LoVo (cell line): ENCODE measurements at places on chromosomes 7 and 10.
A peak's percentile ranks its signal among the peaks of the same experiment; 100 is the strongest.

DNA sequence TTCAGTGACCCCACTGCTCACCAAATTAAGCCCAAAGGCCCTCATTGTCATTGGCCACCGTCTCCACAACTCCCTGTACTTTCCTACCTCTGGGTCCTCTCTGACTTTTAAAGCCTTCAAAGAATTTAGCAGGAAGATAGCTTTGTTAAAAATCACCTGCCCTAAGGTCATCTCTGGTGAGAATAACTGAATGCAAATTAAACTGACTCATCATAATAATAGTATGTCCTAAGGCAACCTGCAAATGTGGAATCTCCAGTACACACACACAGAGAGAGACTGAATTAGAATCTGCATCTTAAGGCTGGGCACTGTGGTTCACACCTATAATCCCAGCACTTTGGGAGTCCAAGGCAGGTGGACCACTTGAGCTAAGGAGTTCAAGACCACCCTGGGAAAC lies 24.1 kb downstream of the OAT start:
- DNase-seq: no peak

- no peak for DNase-seq
These were observed 84.0 kb upstream of the PPP1R17 start for GRCh38 chr7:31603046-31603445.

DNA sequence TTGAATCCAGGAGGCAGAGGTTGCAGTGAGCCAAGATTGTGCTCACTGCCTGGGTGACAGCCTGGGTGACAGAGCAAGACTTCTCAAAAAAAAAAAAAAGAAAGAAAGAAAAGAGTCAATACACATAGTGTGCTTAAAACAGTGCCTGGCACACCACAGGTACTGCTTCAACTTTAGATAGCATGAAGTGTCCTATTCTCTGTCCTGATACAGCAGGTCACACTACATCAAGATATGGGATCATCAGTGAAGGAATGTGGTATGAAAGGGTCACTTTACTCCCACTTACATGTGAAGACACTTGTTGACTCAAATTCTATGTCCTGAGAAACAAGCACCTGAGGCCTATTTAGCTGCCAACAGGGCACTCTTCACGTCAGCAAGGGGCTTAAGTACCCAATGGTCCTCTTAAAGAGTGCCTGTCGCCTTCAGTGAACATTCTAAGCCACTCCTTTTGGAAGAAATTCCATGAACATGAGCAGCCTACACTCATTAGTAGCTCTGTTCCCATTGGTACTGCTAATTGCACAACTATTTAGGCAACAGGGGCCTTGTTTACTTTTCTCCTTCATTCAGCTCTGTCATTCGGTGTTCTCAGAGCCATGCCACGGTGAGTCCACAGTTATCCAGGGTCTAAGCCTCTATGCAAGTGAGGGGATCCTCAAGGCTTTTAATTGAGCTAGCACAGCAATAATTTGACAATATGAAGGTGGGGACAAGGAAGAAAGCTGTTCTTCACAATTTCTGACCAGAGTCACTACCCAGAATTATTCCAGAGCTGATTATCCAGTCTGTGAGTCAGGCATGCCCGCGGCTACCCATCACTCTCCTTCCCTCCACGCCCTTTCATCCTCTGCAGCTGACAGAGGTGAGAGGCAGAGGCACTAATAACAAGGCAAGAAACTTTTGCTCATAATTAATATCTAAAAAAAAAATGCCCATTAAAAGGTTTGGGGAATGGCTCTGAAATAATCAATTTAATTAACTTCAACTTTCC lies 56.6 kb upstream of the PTN start:
- DNase-seq: no peak

- DNase-seq: no peak
These were observed 40.4 kb downstream of the PROSER2 start for GRCh38 chr10:11863353-11864109.

GRCh38 chr10:124978376-124978725 lies 36.4 kb downstream of the ZRANB1 start:
- no peak for DNase-seq

GRCh38 chr10:75291805-75292204 lies 56.0 kb upstream of the COMTD1 start:
- no peak for DNase-seq

GRCh38 chr10:17001961-17002749 lies 127.5 kb downstream of the CUBN start:
- no peak for DNase-seq

GRCh38 chr10:31170636-31171035 lies 139.0 kb upstream of the ZNF438 start:
- no peak for DNase-seq

DNA sequence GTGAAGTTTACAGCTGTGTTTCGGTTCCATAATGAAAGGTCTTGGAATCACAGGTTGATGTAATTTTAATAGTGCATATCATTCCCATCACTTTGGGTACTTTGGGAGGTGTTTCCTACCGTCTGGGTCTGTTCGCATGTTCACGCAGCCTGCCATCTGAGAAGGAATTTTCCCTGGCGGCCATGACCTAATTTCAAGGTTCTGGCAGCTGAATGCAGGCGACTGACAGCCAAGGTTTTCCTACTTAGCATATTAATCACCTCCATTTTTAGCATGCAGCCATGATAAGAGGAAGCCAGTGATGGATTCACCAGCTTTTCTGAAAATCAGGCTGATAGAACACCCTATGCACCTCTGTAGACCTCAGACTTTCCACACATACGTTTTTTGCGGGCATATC lies 319.1 kb upstream of the TMEM229A start:
- DNase-seq: no peak

GRCh38 chr7:19410106-19410505 lies 264.9 kb upstream of the FERD3L start:
- no peak for DNase-seq

GRCh38 chr7:97835296-97836138 lies 36.7 kb downstream of the ASNS start:
- peak; percentile 80 for DNase-seq

DNA sequence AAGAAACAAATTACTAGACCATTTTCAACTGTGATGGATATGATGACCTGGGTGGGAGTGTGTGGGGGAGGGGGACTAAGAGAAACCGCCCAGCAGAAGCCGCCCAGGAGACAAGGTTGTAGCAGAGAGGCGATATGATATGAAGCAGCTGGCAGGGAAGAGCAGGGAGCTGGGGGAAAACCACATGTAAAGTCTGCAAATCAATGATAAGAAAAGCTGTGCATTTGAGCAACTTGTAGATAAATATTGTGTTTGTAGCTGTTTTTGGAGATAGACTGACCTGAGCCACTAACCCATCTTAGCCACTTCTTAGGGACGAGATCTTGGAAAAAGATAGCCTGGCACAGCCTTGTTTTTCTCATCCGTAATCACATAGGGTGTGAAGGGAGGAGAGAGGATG lies 252.6 kb downstream of the SEC23IP start:
- no peak for DNase-seq

DNA sequence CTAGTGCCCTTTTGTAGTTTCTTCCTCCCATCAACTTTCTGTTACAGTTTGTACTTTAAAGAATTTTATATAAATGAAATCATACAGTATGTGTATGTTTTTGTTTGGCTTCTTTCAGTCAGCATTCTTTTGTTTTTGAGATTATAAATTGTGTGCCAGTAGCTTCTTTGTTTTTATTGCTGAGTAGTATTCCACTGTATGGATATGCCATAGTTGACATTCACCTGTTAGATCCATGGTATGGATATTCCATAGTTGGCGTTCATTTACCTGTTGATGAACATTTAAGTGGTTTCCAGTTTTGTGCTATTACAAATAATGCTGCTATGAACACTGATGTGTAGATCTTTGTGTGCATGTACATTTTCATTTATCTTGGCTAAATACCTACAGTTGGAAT lies 70.8 kb upstream of the SYPL1 start:
- DNase-seq: no peak

DNA sequence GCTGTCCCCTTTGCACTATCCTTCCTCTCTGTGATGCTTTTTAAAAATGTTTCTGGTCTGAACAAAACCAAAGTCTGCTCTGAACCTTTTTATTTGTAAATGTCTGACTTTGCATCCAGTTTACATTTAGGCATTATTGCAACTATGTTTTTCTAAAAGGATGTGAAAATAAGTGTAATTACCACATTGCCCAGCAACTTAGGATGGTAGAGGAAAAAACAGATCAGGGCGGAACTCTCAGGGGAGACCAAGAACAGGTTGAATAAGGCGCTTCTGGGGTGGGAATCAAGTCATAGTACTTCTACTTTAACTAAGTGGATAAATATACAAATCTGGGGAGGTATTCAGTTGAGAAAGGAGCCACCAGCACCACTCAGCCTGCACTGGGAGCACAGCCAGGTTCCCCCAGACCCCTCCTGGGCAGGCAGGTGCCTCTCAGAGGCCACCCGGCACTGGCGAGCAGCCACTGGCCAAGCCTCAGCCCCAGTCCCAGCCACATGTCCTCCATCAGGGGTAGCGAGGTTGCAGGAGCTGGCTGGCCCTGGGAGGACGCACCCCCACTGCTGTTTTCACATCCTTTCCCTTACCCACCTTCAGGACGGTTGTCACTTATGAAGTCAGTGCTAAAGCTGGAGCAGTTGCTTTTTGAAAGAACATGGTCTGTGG lies 11.4 kb upstream of the CSGALNACT2 start:
- no peak for DNase-seq

DNA sequence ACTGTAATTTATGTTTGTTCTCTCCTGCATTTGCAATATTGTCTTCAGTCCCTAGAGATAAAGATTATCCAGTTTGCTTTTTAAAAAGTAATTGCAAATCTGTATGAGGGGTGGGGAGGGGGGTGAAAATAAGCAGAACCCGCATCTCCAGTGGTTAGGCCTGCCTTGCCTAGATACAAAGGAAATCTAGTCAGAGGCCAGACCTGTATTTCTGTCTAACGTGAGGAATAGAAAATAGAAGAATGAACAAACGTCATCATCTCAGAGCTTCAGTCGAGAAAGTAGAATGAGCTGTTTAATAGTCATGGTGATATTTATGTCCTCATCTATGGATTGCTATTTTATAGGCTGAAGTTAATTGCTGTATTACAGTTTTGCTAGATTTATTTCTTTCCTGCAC lies 284.2 kb downstream of the BICC1 start:
- DNase-seq: no peak

DNA sequence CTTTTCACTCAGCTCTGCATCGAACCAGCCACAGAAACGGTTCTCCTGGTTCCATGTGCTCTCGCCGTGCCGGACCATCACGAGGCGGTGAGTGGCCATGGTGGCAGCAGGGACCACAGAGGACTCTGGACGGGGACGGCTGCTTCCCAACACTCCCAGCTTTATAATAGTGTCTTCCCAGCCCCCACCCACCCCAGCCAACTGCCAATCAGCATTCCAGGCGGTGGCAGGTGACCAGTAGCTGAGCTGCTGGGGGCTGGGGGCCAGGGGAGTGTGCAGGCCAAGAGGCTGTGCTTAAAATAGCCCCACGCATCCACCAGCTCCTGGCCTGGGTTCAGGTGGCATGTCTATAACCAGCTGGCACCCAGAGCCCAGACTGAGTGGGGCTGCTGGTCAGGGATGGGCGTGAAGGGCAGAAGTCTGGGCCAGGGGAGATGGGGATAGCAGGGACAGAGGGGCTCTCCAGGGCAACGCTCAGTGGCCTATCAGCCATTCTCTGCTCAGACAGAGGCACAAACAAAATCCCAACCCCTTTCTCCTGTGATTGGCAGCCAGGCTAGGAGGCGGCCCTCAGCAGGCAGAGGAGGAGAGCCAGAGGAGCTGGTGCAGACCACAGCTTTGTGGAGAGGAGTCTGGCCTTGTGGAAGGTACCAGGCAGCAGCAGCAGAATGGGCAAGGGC lies at the start of gene PGAM2:
Gene PGAM2, minus strand, starts transcription at position 137 of the 680 bp plus-strand sequence. Its CDS starts 38 bp downstream, at position 99.
- no peak for DNase-seq

- DNase-seq: no peak
These were observed 25.5 kb downstream of the C10orf105 start for GRCh38 chr10:71694039-71694501.

- no peak for DNase-seq
These were observed 23.5 kb downstream of the TMEM273 start for GRCh38 chr10:49164559-49165188.

- no peak for DNase-seq
These were observed 36.5 kb downstream of the ZMIZ1 start for GRCh38 chr10:79105150-79105739.

- peak; percentile 77 for DNase-seq
These were observed 1.8 kb downstream of the TNRC18 start for GRCh38 chr7:5421714-5422395.

GRCh38 chr10:111703986-111704385 lies 479.6 kb downstream of the GPAM start:
- DNase-seq: no peak

DNA sequence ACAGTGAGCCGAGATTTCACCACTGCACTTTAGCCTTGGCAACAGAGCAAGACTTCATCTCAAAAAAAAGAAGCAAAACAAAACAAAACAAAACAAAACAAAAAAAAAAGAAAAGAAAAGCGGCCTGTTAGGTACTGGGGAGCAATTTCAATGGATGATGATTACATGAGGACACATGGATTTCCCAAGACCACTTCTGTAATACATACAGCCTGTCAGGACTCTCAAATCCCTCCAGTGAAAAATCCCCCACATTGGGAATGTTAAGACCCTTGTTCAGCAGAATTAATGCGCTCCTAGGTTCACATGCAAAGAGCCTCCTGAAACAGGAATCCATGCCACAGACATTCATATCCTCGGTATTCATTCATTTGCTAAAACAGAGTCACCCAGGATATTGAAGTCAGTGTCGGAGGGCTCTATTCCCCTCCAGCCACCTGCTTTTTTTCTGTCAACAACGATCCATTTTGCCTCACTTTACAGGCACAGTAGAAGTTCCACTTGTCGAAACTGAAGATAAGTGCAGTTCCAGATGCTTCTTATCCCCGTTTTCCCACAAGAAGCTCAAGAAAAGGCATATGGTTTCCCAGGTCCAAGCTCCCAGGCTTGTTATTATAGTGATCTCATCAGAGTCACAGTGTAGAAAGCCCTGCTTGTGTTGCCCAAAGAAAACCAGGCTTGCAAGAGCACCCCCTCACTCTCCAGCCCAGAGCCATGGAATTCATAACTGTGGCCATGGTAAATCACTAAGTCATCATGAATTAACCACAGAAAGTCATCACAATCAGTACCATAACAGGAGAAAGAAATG lies 20.2 kb downstream of the SLC16A12 start:
- DNase-seq: no peak

DNA sequence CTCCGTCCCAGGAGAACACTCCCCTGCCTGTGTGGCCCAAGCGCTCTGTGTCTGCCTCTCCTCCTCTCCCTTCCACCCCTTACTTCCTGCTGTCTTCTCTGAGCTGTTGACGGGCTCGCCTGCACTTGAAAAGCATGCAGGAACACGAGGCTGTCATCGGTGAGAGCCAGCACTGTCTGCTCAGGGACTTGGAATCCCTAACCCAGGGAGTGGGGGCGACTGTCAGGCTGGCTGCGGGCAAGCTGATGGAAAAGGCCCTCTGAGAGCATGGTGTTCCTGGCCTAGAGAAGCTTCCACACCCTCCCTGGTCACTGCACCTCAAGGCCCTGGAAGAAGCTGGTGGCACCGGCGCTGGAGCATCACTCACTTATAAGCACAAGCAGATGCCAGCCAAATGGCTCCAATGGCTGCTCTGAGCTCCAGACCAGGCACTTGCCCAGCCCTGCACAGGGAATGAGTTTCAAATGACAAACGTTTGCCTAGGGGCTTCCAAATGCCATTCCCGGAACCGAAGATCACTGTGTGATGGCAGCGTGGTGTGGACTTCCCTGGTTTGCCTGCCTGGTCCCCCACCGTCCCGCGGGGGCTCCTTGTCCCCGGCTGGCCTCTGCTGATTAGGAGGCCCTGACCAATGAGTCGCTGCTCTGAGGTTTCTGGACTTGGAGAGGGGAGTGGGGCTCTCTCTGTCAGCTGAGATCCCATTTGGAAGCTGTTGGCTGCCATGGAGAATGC lies 56.7 kb upstream of the EBF3 start:
- DNase-seq: no peak

GRCh38 chr10:3578159-3578558 lies 206.8 kb downstream of the KLF6 start:
- no peak for DNase-seq

- DNase-seq: no peak
These were observed 135.3 kb upstream of the ITGB1 start for GRCh38 chr10:33093362-33093761.
